ENCODE measurements at places on chromosomes 6 and 20.

DNA sequence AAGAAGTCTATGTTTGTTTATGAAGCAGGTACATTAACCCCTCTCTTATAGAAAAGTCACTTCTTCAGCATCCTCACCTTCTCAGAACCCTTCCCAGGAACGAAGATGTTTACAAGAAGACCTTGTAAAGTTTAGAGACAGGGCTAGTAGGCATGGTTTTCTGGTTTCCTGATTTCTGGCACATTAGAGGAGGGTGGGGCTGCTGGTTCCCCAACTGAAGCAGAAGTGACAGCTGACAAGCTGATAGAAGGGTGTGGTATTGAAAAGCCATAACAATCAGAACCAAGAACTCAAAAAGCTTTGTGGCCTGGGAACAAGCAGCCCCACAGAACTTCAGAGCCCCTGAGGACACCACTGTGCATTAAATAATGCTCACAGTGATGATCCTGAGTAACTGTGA, 91.2 kb downstream of the RTN4IP1 start:
- DNase-seq = no peak

DNA sequence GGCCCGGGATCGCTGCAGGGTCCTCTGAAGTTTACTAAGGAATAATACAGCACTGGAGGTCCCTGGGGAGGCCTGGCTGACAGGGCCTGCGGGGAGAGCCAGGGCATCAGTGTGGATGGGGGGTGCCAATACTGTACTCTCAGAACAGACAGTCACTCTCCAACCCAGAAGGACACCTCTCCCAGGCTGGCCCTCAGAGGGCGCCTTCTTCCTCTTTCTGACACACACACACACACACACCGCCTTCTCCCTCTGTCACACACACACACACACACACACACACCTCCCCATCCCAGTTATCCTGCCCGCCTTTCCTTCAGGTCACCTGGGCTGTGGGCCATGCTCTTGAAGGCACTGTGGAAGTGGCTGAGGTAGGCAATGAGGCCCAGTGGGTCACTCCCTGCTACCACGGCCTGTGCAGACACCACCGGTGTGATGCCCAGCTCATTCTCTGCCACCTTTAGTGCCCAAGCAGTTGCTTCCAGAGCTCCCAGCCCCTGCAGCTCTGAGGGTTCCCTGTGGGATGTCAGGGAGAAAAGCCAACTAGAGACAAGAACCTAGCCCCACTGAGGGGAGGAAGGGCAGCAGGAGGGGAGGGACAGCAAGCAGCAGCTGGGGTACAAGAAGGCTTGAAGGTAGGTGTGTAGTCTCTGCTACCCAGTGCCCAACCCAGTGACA, 7.5 kb downstream of the SMPD2 start:
- no peak for DNase-seq

GRCh38 chr6:154865291-154865690, 129.8 kb upstream of the TIAM2 start:
- DNase-seq = no peak

DNA sequence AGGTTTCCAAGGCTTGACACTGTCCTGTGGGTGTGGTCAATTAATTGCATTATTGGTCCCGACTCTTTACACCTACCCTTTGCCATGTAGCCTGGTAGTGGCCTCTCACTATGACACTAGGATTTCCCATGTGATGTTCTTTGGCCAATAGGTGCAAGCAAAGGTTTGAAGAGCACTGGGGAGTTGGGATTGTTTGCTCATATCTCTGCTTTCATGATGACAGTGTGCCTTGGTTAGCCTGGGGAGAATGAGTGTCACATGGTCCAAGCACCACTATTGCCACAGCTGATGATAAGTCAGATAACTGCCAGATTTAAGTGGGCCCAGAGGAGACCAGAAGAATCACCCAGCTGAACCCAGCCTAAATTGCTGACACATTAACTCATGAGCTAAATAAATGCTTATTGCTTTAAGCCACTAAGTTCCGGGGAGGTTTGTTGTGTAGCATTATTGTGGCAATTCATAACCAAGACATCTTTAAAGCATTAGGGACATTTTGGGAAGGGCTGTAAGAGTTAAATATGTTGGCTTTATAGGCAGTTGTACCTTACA, 17.2 kb upstream of the SCP2D1 start:
- no peak for DNase-seq

DNA sequence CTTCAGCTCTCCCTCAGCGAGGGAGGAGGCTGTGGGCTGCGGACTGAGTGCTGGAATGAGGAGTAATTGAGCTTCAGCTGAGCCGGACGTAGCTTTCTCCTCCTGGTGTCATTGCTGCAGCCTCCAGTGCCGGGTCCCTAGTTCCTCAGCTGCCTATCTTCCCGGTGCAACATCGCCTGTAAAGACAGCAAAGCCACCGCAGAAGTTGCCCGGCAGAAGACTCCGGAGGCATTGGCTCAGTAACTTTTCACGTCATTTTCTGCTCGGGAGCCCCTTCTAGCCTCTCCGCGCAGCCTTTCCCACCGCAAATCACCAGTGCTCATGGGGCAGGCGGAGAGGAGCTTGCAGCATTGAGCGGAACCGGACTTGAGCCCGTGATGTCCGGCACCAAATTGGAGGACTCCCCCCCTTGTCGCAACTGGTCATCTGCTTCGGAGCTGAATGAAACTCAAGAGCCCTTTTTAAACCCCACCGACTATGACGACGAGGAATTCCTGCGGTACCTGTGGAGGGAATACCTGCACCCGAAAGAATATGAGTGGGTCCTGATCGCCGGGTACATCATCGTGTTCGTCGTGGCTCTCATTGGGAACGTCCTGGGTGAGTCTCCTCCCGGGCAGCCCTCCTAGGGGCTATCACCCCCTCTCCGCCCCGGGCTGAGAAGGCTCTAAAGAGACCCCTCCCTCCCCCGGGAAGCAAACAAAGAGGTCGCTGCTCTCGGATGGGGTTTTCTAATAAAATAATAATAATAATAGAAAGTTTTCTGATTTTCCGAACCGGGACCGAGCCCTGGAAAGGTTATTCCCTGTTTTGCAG, at the start of gene HCRTR2:
TSS of gene HCRTR2 (plus strand) at position 305 of the 816 bp plus-strand sequence. CDS start at position 378, 73 bp downstream.
- DNase-seq = no peak

- no peak for DNase-seq
Measured at GRCh38 chr6:93624408-93624807, 205.0 kb upstream of the EPHA7 start.

DNA sequence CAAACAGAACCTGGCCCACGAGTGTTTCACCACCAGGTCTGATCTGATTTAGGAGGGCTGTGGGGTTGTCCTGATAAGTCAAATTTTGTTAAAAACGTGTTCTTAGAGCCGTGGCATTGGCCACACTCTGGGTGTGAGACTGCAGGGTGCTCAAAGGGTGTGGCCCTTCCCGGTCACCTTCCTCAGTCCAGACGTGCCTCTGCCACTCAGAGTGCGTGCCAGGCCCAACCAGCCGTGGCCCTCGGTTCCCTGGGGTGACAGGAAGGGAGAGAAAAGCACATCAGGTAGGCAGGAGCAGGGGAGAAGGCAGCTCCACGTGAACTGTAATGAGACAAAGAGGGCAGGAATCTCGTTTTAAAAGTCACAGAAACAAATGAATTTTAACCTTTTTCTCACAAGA, 115.4 kb downstream of the FAM120B start:
- DNase-seq = no peak
